ENCODE measurements at places on chromosomes 5 and 9.

DNA sequence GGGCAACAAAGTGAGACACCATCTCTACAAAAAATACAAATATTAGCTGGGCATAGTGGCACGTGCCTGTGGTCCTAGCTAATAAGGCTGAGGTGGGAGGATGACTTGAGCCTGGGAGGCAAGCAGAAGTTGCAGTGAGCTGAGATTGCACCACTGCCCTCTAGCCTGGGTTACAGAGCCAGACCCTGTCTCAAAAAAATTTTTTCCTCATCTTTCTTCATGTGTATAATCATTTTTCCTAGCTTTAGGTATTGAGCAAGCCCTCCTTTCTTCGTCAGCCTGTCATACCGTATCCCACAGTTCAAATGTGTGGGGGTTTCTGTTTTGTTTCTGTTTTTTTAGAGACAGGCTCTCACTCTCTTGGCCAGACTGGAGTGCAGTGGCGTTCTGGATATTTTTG lies 41.3 kb downstream of the EHMT1 start:
- no peak for DNase-seq

DNA sequence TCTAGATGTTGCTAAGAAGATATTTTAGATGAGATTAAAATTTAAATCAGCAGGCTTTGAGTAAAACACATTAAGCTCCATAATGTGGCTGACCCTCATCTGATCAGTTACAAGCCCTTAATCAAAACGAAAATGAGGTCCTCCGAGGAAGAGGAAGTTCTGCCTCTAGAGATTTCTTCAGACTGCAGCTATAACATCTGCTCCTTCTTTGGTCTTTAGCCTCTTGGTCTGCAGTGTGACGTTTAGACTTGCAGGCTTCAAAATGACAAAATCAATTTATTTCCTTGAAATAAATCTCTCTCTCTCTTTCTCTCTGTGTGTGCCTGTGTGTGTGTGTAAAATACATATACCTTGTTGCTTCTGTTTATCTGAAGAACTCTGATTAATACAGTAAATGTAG lies 1429.8 kb upstream of the CDH9 start:
- DNase-seq = no peak

- DNase-seq = no peak
These were observed 711.0 kb upstream of the CTNND2 start for GRCh38 chr5:12615141-12615820.

DNA sequence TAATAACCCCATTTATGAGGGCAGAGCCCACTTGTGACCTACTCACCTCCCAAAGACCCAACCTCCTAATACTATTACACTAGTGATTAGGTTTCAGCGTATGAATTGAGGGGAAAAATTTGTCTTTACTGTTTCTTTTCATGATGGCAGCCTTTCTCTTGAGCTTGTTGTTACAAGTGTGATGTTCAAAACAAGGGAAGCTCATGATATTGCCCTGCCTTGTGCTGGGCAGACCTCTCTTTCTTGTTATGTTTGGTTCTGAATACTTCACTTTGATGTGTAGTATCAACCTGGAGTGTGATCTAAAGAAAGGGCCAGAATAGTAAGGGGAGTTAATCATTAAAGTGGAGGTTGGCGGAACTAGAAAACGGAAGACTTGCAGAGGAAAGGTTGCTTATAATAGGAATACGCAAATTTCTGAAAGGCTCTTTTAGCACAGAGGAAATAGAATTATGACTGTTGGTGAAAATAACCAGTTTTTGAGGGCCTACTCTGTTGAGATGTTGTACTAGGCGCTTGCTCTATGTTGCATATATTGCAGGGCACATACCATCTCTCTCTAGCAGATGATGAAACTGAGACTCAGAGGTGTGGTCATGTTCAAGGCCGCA lies 68.2 kb downstream of the MELK start:
- DNase-seq = no peak

DNA sequence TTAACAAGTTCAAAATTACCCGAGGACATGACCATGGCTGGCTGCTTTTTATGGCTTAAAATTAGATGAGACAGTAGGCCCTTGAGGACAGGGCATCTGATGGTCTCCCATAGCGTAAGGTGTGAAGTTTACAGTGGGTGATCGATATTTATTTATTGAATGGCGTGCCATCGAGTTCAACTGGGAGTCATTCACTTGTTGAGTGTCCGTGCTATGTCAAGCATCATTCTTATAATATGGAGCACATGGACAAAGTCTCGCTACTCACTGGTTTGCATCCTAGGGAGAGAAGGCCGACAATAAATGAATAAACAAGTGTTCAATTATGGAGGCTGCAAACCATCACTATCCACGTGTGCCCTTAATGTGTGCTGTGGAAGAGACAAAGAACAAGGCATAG lies 277.2 kb downstream of the ARHGEF28 start:
- DNase-seq = no peak

DNA sequence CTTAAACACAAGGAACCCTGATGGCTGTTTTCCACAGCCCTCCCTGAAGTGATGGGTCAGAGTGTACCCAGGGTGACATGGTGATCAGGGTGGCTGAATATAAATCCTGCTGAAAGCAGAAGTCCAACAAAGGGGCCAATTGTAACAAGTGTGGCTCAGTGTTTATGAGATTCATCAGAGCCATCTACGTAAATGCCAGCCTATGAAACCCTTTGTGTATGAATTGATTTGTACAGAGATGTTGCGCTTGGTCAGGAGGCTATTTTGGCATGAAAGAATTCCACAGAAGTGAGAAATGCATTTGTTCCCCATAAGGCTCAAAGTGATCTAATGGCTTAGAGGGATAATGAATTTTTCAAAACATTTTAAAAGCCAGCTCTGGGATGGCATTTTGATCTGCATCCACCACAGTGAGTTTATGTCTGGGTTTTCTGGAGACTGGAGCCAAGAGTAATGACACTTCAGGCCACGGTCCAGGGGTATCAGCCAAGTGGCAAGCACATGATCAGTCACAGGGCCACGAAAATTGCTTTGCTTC lies 12.4 kb downstream of the PRUNE2 start:
- no peak for DNase-seq

GRCh38 chr5:52807723-52808122 lies 20.0 kb downstream of the ITGA1 start:
- DNase-seq = no peak

DNA sequence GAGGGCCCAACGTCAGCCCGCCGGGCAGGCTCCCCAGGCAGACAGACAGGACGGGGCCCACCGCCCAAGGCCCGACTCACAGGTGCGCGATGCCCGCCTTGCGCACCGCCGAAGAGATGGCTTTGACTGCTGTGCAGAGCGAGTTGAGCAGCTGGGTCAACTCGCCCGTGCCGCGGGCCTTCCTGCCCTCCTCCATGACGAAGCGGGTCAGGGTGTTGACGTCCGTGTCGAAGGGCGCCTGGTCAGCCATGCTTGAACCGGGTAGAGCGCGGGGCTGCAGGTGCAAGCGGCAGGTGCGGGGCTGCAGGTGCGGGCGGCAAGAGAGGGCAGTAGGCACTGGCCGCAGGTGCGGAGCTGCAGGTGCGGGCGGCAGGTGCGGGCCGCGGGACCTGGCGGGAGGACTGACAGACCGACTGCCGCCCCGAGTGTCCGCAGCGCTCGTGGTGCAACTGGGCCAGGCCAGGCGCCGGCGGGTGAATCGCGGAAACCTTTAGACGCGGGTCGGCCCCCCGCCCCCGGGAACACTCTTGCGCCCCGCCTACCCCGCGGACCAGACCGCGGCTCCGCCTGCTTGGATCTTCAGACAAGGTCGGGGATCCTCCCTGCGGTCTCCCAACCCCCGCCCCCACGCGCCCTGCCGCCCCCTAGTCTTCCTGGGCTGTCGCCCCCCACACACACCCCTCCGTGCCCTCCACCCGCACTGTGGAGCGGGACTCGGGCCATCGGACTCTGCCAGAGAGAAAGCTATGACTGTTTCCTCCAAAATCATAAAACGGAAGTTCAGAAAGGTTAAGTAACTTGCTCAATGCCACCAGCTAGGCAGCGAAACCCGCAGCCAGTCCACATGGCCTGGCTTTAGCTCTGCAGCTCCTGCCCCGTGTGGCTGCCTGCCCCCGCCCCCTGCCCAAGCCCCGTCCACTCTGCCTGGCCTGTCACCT lies at the start of gene FBP1:
Gene FBP1, minus strand, starts transcription at position 458 of the 938 bp plus-strand sequence. Its CDS starts 208 bp downstream, at position 250.
- peak; percentile 8 for DNase-seq

DNA sequence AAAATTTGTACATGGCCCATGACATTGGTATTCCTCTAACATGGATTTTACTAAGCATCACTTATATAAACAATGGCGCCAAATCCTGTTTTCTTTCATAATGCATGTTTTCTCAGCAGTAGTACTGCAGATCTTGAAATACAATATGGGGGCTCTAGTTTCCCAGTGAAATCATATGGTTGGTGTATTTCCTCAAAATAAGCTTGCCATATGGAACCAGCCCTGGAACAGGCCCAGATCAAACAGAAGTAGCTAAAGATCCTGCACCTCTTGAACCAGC lies 163.9 kb downstream of the ZNF608 start:
- DNase-seq = no peak

DNA sequence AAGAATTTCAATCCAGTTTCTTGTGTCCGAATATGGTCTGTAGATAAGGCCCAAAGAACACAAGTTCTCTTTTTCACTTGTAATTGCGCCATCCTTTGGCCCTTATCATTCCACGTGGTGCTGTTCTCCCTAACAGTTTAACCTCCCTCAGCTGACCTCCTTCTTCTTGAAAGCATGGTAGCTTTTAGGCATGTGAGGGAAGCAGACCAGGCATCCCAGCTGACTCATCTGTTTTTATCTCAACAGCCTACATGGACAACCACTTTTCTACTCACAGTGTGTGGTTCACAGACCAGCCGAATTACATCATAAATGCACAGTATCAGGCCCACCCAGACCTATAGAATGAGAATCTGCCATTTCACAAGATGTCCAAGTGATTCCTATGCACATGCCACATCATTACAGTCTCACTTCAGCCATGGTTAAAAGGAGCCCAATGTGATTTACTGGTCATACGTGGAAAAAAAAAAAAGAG lies 26.9 kb upstream of the PLIN2 start:
- no peak for DNase-seq

DNA sequence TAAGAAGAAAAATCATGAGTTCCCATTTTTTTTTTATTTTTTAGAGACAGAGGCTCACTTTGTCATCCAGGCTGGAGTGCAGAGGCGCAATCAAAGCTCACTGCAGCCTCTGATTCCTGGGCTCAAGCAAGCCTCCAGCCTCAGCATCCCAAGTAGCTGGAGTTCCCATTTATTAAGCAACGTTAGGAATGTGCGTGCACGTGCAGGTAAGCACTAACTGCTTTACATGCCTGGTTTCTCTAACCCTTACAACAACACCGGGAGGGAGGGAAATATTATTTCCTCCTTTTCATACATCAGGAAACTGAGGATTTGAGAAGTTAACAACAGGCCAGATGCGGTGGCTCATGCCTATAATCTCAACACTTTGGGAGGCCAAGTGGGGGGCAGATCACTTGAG lies 16.3 kb upstream of the CDC23 start:
- no peak for DNase-seq

DNA sequence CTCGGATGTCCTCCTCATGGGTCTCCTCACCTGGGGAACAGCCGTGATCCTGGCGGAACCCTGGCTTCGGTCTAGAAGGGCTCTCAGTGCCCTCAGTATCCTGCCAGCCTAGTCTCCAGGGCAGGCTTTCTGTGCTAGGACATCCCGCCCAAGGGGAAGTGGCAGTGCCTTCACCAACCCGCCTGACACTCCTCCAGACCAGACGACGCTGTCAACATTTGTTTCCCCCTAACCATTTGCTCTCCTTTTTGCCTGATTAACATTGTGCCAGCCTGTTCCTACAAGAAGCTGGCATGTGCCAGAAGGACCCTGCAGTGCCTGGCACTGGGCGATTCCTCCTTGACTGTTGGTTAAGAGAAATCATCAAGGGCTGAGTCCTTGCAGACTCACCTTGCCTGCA lies 358.9 kb upstream of the IRX2 start:
- no peak for DNase-seq

- no peak for DNase-seq
These were observed 584.0 kb downstream of the CHSY3 start for GRCh38 chr5:130488252-130488651.

DNA sequence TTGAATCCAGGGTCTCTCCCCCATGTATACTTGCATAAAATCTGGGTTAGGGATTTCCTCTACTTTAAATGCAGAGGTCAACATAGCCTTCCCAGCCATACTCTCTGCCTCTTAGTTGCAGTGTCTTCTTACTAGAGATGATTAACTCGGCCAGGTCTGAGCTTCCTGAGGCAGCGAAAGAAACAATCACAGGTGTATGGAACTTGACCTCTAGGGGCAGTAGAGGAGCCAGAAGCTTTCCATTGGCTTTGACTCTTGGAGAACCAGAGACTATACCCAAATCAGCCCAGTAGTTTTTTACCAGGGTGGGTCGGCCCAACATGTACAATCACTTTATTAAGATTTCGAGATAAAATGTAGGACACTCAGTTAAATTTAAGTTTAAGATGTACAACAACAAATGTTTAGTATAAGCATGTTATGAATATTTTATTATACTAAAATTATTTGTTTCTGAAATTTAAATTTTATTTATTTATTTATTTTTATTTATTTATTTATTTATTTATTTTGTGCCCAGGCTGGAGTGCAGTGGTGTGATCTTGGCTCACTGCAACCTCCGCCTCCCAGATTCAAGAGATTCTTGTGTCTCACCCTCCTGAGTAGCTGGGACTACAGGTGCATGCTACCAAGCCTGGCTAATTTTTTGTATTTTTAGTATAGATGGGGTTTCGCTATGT lies 48.0 kb upstream of the DMRT3 start:
- no peak for DNase-seq

DNA sequence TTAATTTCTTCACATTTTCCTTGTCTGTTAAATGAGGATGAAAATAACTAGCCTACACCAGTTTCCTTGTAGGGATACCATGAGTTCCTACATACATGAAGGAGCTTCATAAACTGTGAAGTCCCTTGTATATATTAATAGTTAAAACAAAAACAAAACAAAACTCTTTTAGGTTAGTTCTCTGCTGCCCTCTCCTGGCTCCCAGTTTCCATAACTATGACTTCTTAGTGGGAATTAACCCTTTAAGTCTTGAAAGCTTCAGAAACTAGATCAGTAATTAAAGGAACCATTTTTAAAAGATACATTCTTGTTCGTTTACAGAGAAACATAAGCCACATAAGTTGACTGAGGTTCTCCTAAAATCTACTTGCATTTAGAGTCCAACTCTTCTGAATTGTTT lies 500.0 kb upstream of the C9orf72 start:
- DNase-seq = no peak

DNA sequence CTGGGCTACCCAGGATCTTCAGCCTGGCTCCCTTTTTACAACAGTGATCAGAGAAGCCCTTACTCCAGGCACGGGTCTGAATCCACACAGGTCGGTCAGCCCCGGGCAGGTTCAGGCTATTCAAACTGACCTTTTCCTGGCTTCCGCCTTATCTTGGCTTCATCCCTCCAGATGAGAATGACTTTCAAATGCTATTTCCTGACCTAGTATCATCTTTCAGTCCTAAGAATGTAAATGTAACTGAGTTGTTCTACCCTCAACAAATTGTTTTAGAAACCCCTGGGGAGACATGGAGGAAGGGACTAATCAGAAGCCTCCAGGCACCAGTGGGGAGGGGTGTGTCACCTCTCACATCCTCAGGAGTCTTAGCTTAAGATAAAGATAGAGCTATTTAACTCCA lies 213.2 kb downstream of the EPB41L4A start:
- DNase-seq = no peak

- DNase-seq = peak; percentile 76
These were observed 33.9 kb downstream of the SH3PXD2B start for GRCh38 chr5:172420235-172420939.

Data from DMS153 (cell line).